ENCODE measurements at places on chromosomes 16 and 17. TPM values are rescaled to one million over a fixed set of nuclear protein-coding genes. Genes with fewer than 3 reads are reported as not detected.

UNC13D gene
- 12.7 TPM for total RNA-seq

DNA sequence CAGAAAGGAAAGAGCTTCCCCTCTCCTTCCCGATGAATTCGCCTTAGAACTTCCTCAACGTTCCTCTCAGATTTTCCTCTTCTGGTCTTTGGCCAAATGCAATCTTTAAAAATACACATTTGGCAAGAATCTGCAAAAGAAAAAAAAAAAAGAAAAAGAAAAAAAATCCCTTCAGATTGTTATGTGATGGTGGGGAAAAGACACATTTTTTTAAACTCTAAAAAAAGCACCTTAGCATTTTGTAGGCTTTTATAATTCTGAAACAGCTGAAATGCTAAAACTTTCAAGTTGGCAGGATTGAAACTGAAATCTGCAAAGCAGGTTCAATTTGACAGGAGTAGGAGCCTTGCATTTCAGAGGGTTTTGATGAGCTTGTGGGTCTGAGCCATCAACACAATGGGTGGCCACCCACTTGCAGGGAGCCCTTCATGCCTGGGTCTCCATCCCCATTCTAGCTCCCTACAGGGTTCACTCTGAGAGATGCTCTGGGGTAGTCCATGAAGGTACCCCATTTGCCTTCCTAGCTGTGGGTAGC is 33.1 kb downstream of the CACNG3 start:
- H3K4me1 ChIP-seq, result no peaks in the 10 kb centered on the region
- H3K27ac ChIP-seq, result no peak overlapping the region
- H3K4me3 ChIP-seq, result no peak overlapping the region
- DNase-seq, result no peak

SDR42E2 gene
- total RNA-seq, result 0.05 TPM

GRCh38 chr16:70713824-70714223 is 28.0 kb upstream of the MTSS2 start:
- no peak for DNase-seq
- H3K27me3 ChIP-seq, result no peaks in the 10 kb centered on the region
- H3K27ac ChIP-seq, result no peak overlapping the region
- H3K36me3 ChIP-seq, result no peaks in the 10 kb centered on the region
- H3K4me1 ChIP-seq, result no peaks in the 10 kb centered on the region

DNA sequence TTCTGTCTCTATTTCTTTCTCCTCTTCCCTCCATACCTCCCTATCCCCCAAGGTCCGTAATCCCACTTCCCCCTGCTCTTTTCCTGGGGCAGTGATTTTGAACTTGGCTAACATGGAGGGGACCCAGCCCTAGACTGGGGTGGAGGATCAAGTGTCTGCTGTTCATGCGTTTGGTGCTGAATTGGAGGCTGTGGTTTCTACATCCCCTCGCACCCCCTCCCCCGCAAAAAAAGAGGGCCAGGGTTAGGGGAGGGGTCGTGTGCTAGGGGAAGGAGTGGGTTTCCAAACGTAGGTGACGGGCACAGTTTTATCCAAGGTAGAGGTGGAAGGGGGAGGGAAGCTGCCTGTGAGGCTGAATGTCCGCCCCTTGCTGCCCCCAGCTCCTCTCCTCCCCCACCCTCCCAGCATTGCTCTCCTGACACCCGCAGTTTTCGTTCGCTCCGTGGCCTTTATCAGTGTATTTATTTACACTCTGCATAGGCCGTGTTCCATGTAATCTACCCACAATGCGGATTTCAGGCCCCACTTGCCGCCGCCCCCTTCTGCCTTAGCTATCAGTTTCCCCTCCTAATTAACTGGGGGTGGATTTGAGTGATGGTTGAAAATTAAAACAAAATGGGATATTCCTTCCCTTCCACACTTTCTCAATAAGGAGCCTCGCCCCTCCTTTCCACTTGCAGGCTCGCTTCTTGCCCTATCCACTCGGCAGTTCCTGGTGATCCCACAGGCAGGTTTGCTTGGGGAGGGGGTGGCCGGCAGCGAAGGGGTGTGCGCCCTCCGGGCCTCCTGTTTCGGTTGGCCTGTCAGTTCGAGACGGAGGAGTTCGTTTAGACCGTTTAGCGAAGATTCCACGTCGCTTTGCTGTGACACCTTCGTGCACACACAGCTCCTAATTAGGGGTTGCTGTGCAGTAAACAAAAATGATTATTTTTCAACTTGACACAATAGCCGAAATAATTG is 2.0 kb downstream of the GNAO1 start:
- no peak for DNase-seq
- H3K27ac ChIP-seq, result no peak overlapping the region
- H3K4me1 ChIP-seq, result no peaks in the 10 kb centered on the region
- H3K4me3 ChIP-seq, result peak overlapping the region; percentile 64
- peaks cover 2% of the 10 kb centered on the region for H3K27me3 ChIP-seq

- no peaks in the 10 kb centered on the region for H3K36me3 ChIP-seq
- no peak overlapping the region for H3K4me3 ChIP-seq
- DNase-seq, result no peak
- H3K27ac ChIP-seq, result no peak overlapping the region
Measured at GRCh38 chr16:18975109-18975508, 8.6 kb upstream of the TMC7 start.
